ENCODE measurements at places on chromosomes 7 and 10. TPM values are rescaled to one million over a fixed set of nuclear protein-coding genes. Genes with fewer than 3 reads are reported as not detected.
A peak's percentile ranks its signal among the peaks of the same experiment; 100 is the strongest.

DNA sequence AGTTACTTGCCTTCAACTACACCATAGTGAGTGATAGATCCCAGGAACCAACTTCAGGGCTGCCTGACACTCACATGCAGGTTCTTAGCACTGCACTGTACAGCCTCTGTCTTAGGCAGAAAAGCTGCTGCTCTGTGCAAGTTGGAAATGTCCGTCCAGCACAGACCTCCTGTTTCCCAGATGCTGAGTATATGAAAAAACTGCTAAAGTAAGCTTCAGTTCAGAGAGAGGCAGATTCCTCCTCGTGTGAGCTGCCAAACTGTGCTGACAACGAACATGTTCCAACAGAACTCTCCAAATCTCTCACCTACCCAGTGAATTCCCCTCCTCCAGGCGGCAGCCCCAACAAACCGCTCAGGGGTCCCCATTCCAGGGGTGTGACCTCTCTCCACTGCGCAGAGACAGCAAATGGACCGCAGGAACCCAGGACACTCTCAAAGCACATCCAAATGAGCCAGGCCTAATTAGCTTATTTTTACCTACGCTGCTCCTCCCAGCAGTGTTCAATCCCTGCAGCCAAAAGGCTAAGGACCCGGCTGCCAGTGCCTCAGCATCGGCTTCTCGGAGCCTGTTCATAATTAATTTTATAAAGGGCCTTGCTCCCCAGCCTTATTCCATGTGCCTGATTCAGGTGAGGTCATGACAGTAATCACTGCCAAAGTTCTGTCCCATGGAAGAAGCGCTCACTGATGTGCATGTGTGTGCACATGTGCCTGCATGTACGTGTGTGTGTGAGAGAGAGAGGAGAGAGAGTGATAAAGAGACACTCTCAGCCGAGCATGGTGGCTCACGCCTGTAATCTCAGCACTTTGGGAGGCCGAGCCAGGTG lies 159.5 kb upstream of the AUTS2 start:
- H3K4me1 ChIP-seq, result peaks cover 8% of the 10 kb centered on the region
- H3K27ac ChIP-seq, result no peak overlapping the region
- H3K36me3 ChIP-seq, result no peaks in the 10 kb centered on the region

DNA sequence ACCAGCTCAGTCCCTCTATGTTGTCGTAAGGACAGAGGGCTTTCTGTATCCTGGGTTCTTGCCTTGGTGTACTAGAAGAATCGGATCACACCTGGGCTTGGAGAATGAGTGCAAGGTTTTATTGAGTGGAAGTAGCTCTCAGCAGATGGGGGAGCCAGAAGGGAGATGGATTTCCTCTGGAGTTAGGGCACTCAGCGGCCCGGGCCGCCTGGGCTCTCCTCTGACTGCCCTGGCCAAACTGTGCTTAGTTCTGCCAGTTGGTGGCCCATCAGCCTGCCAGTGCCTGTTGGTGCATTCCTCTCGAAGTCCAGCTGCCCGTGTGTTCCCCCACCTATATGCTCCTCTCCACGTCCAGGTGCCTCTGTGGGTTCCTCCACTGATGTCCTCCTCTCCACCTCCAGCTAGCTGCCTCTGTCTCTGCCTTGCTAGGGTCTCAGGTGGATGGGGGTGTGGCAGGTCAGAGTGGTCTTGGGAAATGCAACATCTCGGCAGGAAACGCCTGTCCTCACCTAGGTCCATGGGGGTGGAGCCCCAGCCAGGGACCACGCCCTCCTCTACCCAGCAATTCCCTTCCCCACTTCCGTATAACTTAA lies 148.6 kb downstream of the PPP1R3A start:
- H3K27ac ChIP-seq, result no peak overlapping the region
- no peaks in the 10 kb centered on the region for H3K27me3 ChIP-seq
- no peak overlapping the region for H3K4me3 ChIP-seq

GRCh38 chr10:3931224-3931623 lies 146.2 kb upstream of the KLF6 start:
- H3K27ac ChIP-seq, result no peak overlapping the region
- H3K4me3 ChIP-seq, result no peak overlapping the region
- H3K27me3 ChIP-seq, result no peaks in the 10 kb centered on the region
- peaks cover 25% of the 10 kb centered on the region for H3K4me1 ChIP-seq

- peaks cover 26% of the 10 kb centered on the region for H3K27me3 ChIP-seq
- DNase-seq, result no peak
- no peak overlapping the region for H3K4me3 ChIP-seq
- H3K4me1 ChIP-seq, result peaks cover 7% of the 10 kb centered on the region
- no peak overlapping the region for H3K27ac ChIP-seq
Observed at GRCh38 chr10:80351220-80351619, 5.3 kb downstream of the DYDC1 start.

DNA sequence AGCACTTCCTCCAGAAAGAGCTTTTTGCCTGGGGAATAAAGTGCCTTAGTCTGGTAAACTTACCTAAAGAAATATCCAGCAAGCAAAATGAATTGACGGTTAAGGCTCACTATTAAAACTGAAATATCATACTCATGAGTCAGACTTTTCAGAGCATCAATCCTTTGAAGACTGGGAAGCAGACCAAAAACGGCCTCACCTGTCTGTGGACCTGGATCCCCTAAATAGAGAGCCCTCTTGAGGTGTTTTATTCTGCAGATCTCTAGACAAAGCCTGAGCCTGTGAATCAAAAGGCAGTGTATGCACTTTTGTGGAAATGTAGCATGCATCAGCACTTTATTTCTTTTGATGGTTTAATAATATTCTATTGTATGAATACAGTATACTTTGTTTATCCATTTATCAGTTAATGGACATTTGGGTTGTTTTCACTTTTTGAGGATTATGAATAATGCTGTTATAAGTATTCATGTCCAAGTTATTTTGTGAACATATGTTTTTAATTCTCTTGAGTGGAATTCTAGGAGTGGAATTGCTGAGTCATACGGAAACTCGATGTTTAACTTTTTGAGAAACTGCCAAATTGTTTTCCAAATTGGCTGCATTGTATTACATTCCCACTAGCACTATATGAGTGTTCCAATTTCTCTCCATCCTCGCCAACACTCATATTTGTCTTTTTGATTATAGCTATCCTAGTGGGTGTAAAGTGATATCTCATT lies 449.0 kb upstream of the IGFBP3 start:
- no peak overlapping the region for H3K4me3 ChIP-seq
- no peak overlapping the region for H3K27ac ChIP-seq
- no peaks in the 10 kb centered on the region for H3K36me3 ChIP-seq
- no peaks in the 10 kb centered on the region for H3K27me3 ChIP-seq
- no peak for DNase-seq
- H3K4me1 ChIP-seq, result no peaks in the 10 kb centered on the region

GRCh38 chr10:71873582-71874211 lies 22.6 kb upstream of the PSAP start:
- H3K27ac ChIP-seq, result peak overlapping the region; percentile 61
- H3K4me1 ChIP-seq, result peaks cover 46% of the 10 kb centered on the region
- peak overlapping the region; percentile 58 for H3K4me3 ChIP-seq

- H3K36me3 ChIP-seq, result peaks cover 6% of the 10 kb centered on the region
- H3K4me1 ChIP-seq, result peaks cover 12% of the 10 kb centered on the region
- peak overlapping the region; percentile 87 for H3K27ac ChIP-seq
- peak overlapping the region; percentile 90 for H3K4me3 ChIP-seq
Observed at GRCh38 chr10:103367379-103367781, 396 bp upstream of the TAF5 start.

GRCh38 chr7:69597278-69598076 lies 798 bp upstream of the AUTS2 start:
- H3K27me3 ChIP-seq, result no peaks in the 10 kb centered on the region
- H3K4me3 ChIP-seq, result peak overlapping the region; percentile 85
- peaks cover 4% of the 10 kb centered on the region for H3K36me3 ChIP-seq
- peaks cover 16% of the 10 kb centered on the region for H3K4me1 ChIP-seq
- peak; percentile 57 for DNase-seq

Gene STEAP1B
- total RNA-seq, result 117 TPM

- H3K27me3 ChIP-seq, result peaks cover 10% of the 10 kb centered on the region
- no peaks in the 10 kb centered on the region for H3K36me3 ChIP-seq
- no peak overlapping the region for H3K27ac ChIP-seq
Observed at GRCh38 chr10:91345716-91346115, 64.4 kb upstream of the HECTD2 start.

Gene EPHB6
- total RNA-seq, result 20.9 TPM
